ENCODE measurements at places on chromosomes 13 and 19. TPM values are rescaled to one million over a fixed set of nuclear protein-coding genes. Genes with fewer than 3 reads are reported as not detected.

SBK2 gene
- not detected for total RNA-seq

KANK3 gene
- total RNA-seq: 1.2 TPM

MBD3L2 gene
- not detected for total RNA-seq

HOMER3 gene
- total RNA-seq: 99.6 TPM

KLHL1 gene
- total RNA-seq: not detected

ZNF208 gene
- total RNA-seq: 7.5 TPM

NOTCH3 gene
- 1.6 TPM for total RNA-seq

RPL13A gene
- 3,501 TPM for total RNA-seq

UQCRFS1 gene
- 22.0 TPM for total RNA-seq

CYP2S1 gene
- 0.39 TPM for total RNA-seq

ZNF254 gene
- total RNA-seq: 25.9 TPM

NDUFS7 gene
- 34.9 TPM for total RNA-seq

ARID3A gene
- total RNA-seq: 177 TPM

FOSB gene
- total RNA-seq: 32.8 TPM

CYP2F1 gene
- total RNA-seq: not detected

SIRT2 gene
- 50.6 TPM for total RNA-seq

ATP4A gene
- total RNA-seq: not detected

LILRA6 gene
- not detected for total RNA-seq

ZNF579 gene
- 7.6 TPM for total RNA-seq

DACT3 gene
- not detected for total RNA-seq

SERTAD3 gene
- total RNA-seq: 79.2 TPM

FCER2 gene
- not detected for total RNA-seq

ZNF317 gene
- total RNA-seq: 21.2 TPM

RGL3 gene
- total RNA-seq: 2.4 TPM

ATP1A3 gene
- not detected for total RNA-seq

CLIP3 gene
- 6.3 TPM for total RNA-seq

MAST1 gene
- total RNA-seq: under 0.01 TPM

NEK5 gene
- total RNA-seq: not detected

SLC46A3 gene
- 1.6 TPM for total RNA-seq

BRME1 gene
- 0.79 TPM for total RNA-seq

ZNF844 gene
- total RNA-seq: 10.2 TPM

ONECUT3 gene
- total RNA-seq: not detected

SCEL gene
- total RNA-seq: 153 TPM

BICRA gene
- total RNA-seq: 7.1 TPM

KLK3 gene
- not detected for total RNA-seq

CCDC70 gene
- not detected for total RNA-seq

RNF225 gene
- total RNA-seq: 2.8 TPM

LENG8 gene
- 95.8 TPM for total RNA-seq

All from placental epithelial cell (primary cell).